ENCODE measurements at places on chromosomes 7 and 10.

- peak; percentile 67 for DNase-seq
Measured at GRCh38 chr7:73521636-73522104, 423 bp downstream of the BAZ1B start.

GRCh38 chr7:134645935-134646334 lies 718 bp upstream of the BPGM start:
- DNase-seq, result no peak

DNA sequence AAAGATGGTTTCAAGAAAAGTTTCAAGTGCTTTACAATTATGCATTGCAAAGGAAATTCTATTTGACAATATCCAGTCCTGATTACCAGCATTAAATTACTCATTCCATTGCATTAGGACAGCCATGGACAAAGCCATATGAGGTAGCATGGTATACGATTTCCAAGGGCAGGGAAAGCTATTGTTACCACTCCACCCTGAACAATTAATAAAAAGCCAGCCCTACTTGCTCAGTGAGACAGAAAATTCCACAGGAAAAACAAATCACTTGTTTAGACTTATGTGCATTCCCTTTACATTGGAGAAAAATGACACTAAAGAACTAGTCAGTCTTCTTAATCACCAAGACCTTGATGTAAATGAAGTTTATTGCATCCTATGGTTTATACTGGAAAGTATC lies 5.6 kb downstream of the CD36 start:
- no peak for DNase-seq

- DNase-seq, result no peak
Measured at GRCh38 chr7:155756322-155756721, 55.9 kb downstream of the SHH start.

DNA sequence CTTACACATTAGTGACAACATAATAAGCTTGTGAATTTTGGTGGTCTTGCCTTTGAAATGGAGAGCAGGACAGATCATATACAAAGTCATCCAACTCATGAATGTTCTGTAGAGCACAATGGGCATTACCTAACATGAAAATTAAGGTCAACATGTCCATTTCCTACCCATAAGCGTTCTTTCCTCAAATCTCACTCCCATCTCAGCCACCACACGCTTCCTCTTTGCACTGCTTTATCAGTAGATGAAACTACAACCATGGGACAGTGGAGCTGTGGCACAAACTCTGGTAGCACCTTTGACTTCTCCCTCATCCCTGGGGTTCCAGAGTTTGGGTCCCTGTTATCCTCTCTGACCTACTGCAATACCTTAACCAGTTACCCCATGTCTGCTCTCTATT lies 2.2 kb downstream of the PON2 start:
- DNase-seq, result no peak

DNA sequence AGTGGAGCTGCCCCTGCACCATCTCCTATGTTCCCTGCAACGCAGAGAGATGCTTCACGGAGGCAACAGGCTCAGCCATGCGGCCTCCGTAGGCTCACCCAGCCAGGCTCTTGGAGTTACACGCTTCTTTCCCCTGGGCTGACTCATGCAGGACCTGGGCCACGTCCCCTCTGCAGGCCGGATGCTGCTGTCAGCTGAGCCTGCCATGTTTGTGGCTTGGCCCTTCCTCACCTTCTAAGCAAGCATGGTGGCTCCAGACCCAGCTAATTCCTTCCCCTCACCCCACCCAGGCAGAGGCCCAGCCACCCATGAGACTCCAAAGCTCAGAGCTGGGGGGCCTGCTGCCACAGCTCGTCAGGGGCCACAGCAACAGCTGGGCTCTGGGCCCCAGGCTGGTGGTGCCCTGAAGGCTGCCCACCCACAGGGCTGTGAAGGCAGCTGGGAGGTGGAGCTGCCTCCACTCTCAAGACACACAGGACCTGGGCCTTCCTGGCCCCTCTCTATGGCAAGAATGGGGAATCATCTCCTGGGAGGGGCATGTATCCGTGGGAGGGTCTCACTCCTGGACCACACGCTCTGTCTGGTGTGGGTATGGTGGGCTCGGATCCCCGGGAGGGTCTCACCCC lies 219.6 kb downstream of the ELFN1 start:
- DNase-seq, result no peak

GRCh38 chr7:28481091-28481926 lies 69.0 kb downstream of the CREB5 start:
- DNase-seq, result peak; percentile 47

- no peak for DNase-seq
Measured at GRCh38 chr10:35382096-35382495, 45.8 kb downstream of the CCNY start.

GRCh38 chr10:113125612-113126011 lies 175.6 kb downstream of the TCF7L2 start:
- no peak for DNase-seq

GRCh38 chr10:94641480-94641879 lies 42.0 kb upstream of the CYP2C18 start:
- DNase-seq, result no peak

- no peak for DNase-seq
Measured at GRCh38 chr10:116769791-116770190, 27.4 kb upstream of the HSPA12A start.

DNA sequence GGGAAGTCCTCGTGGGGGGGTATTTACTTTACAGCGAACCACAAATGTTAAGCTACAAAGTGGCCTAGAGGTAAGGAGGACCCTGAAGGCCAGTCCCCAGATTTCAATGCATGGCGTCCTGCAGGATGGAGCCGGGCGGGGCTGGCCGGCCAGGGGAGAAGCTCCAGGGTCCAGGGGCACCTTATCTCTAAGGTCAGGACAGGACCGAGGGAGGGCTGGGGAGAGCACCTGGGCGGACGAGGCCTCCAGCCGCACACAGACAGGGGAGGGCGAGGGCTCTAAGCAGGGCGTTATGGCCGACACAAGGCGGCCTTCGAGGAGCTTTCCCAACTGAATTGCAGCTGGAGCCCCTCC lies 96.4 kb upstream of the DIP2C start:
- no peak for DNase-seq

GRCh38 chr7:43721193-43721806 lies 8.0 kb downstream of the COA1 start:
- peak; percentile 71 for DNase-seq

GRCh38 chr7:130881799-130882141 lies 147.8 kb upstream of the KLF14 start:
- no peak for DNase-seq

DNA sequence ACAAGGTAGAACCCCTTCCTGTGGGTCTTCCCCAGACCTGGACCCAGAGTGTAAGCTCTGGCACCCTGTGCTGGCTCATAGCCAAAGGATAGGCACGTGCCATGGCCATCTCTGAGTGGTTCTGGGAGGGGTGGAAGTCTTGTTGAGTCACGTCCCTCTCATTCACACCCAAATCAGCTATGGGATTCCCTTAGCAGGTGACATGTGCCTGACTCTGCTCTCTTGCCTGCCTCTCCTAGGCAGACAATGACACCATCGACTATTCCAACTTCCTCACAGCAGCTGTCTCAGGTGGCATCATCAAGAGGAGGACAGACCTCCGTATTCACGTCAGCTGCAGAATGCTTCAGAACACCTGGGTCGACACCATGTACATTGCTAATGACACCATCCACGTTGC lies 59.8 kb downstream of the C10orf120 start:
- DNase-seq, result no peak
